Upper lobe of left lung (tissue), 6 donors: ENCODE measurements at places on chromosomes 11 and 22.

DNA sequence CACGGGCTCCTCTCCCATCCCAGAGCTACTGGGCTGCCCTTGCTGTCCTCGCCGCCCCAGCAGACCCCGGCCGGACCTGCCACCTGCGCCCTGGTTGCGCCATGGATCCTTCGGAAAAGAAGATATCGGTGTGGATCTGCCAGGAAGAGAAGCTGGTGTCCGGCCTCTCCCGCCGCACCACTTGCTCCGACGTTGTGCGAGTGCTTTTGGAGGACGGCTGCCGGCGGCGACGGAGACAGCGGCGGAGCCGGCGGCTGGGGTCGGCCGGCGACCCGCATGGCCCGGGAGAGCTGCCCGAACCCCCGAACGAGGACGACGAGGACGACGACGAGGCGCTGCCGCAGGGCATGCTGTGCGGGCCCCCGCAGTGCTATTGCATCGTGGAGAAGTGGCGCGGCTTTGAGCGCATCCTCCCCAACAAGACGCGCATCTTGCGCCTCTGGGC is 382 bp downstream of the RASSF10 start:
- DNase-seq: no peak

GRCh38 chr11:1691026-1691877 is 5.7 kb upstream of the KRTAP5-6 start:
- DNase-seq: no peak

DNA sequence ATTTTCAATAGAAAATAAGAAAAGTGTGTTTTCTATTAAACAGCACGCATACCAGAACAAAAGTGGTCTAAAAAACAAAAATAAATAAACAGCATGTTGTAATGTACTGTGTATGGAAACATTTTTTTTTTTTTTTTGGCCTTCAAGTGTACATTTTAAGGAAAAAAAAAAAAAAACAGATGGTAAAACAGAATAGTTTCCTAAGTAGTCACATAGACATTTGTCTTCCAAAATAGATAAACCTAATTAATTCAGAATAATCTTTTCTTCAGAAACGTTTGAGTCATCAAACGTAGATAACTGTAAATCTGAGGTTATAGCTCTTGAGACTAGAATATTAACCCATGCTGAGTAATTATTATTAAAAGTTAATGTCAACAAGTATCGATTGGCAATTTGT is 396 bp upstream of the CFAP300 start:
- DNase-seq: no peak

- DNase-seq: no peak
Observed at GRCh38 chr11:10864688-10865087, 6.8 kb upstream of the ZBED5 start.

DNA sequence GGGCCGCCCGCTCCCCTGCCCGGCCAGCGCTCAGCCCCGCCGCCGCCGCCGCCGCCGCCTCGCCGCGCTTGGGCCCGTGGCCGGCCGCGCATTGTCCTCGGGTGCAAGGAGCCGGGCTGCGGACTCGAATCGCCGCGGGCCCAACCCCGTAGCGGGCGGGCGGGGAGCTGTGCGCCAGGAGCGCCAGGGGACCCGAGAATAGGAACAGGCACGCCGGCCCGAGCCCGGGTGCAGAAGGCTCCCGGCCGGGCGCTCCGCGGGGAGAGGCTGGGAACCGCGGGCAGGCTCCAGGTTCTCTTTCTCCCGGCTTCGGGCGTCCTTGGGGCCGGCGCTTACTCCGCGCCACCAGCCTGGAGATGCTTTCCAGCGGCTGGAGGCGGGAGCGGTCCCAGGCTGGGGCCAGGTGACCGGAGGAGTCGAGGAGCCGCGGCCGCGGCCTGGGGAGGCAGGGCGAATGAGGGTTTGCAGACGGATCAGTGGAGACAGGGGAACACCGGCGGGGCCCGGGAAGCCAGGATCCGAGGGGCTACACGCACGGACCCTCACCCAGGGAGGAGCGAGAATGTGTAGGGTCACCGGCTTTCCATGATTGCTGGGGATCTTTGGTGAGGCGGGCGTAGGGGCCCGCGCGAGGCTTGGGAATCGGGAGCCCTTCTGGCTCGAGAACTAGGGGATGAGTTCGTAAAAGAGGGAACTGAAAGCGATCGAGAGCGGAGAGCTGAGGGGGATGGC is 726 bp downstream of the PKNOX2 start:
- DNase-seq: no peak

GRCh38 chr22:46528121-46528610 is 9.3 kb downstream of the CELSR1 start:
- DNase-seq: peak; percentile 82

- no peak for DNase-seq
Observed at GRCh38 chr11:102283116-102283485, 34.2 kb upstream of the BIRC3 start.

GRCh38 chr11:121651257-121651605 is 198.5 kb upstream of the SORL1-AS1 start:
- DNase-seq: no peak

- DNase-seq: no peak
Observed at GRCh38 chr11:24515632-24516031, 18.8 kb downstream of the LUZP2 start.

GRCh38 chr11:79170321-79170720 is 270.5 kb downstream of the TENM4 start:
- DNase-seq: no peak

GRCh38 chr11:2928605-2929530 is at the start of gene PHLDA2:
PHLDA2 (minus strand) TSS chr11:2929420; CDS start chr11:2929364, 56 bp downstream.
- peak; percentile 93 for DNase-seq

- no peak for DNase-seq
Observed at GRCh38 chr11:119909077-119909476, 180.1 kb upstream of the NECTIN1 start.

- no peak for DNase-seq
Observed at GRCh38 chr11:46203746-46204145, 73.7 kb upstream of the CREB3L1 start.

GRCh38 chr22:43996170-43996980 is 27.7 kb upstream of the PARVB start:
- peak; percentile 86 for DNase-seq

GRCh38 chr11:19802773-19803293 is 90.2 kb downstream of the NAV2 start:
- DNase-seq: no peak

GRCh38 chr11:110763249-110764011 is 51.2 kb upstream of the ARHGAP20 start:
- DNase-seq: peak; percentile 32

GRCh38 chr11:36362902-36363301 is 66.8 kb downstream of the PRR5L start:
- DNase-seq: no peak

GRCh38 chr11:15969281-15969680 is 387.1 kb downstream of the SOX6 start:
- DNase-seq: peak; percentile 80

- no peak for DNase-seq
Observed at GRCh38 chr11:23957314-23957713, 539.5 kb upstream of the LUZP2 start.

DNA sequence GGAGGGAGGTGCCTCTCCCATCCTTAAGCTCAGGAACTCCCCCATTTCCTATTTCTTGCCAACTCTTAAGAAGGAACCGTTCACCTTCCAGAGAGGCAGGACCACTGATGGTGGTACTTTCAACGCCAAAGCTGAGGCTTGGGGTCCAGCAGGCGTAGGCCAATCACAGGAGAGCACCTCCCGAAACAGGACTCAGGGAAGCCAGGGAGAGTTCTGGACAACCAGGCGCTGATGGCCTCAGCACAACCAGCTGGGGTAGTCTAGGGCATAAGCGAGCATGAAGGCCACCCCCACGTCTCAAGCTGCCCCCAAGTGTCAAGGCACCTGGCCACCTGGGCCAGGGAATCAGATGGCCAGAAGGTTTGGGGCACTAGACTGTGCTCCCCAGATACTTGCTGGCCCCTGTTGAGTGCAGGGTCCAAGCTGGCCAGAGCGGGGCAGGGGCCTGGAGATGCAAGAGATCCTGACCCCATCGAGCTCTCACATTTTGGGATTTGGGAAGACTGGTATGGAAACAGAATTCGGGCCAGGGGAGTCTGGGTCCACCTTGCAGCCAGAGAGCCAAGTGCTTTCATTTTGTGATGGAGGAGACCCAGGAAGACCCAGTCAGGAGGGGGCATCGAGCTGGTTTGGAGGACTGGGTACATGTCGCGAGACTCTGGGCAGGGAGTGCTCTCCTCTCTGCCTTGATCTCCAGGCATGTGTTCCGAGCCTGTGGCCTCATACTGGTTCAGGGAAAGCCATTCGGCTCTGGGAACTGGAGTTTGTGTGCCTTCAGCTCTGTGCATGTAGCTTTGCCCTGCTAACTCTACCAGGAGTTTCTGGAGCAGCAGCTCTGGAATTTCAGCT is 926 bp downstream of the CD6 start:
- DNase-seq: no peak
